Left kidney (tissue), 8 donors: ENCODE measurements at places on chromosomes 1 and 21. TPM values are rescaled to one million over a fixed set of nuclear protein-coding genes. Genes with fewer than 3 reads are reported as not detected.

Gene TCHHL1
- polyA plus RNA-seq, result not detected

Gene EPHA10
- 0.23 TPM for polyA plus RNA-seq

Gene ALX3
- not detected for polyA plus RNA-seq

Gene FMO3
- polyA plus RNA-seq, result 0.28 TPM

Gene CLEC20A
- 0.30 TPM for polyA plus RNA-seq

Gene MYBPH
- 0.18 TPM for polyA plus RNA-seq

Gene S100A5
- 1.3 TPM for polyA plus RNA-seq

Gene NAV1
- 21.6 TPM for polyA plus RNA-seq

Gene DCST2
- 2.5 TPM for polyA plus RNA-seq

Gene CLCA1
- polyA plus RNA-seq, result not detected

Gene SFT2D2
- 26.9 TPM for polyA plus RNA-seq

Gene FMO1
- polyA plus RNA-seq, result 215 TPM

Gene ANKRD65
- polyA plus RNA-seq, result 8.5 TPM

Gene OLFML2B
- polyA plus RNA-seq, result 8.5 TPM

Gene LRRIQ3
- 5.7 TPM for polyA plus RNA-seq

Gene LRRC53
- not detected for polyA plus RNA-seq

Gene FAM72B
- polyA plus RNA-seq, result 6.0 TPM

DNA sequence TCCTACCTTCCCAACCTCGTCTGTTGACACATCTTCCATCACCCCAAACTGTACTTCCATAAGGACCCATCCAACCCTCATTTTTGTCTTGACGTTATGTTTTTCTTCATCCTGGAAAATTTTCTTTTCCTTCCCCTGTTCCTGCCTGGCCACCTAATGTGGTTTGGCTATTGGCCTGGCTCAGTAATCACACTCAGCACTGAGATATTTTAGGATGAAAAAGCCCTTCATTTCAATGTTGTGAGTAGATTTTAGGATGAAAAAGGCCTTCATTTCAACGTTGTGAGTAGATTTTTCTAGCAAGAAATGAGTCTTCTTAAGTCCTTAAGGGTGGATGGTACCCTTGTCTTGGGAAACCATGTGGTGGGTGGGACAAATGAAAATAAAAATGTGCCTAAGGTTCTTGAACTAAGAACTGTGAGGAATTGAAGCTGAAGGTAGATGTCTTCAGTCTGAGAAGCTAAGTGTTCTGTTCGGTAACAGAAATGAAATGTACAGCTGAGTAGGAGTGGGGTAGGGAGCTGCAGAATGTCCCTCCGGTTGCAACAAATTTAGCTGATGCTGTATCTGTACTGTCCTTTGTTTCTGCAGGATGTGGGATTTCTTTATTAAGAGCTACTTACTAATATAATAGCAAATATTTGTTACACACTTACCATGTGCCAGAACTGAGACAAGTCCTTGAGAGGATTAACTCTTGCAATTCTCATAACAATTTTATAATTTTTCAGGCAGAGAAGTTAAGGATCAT is 36.1 kb downstream of the DNTTIP2 start:
- DNase-seq, result no peak

- no peak for DNase-seq
Observed at GRCh38 chr1:51667561-51667960, 50.7 kb downstream of the OSBPL9 start.

DNA sequence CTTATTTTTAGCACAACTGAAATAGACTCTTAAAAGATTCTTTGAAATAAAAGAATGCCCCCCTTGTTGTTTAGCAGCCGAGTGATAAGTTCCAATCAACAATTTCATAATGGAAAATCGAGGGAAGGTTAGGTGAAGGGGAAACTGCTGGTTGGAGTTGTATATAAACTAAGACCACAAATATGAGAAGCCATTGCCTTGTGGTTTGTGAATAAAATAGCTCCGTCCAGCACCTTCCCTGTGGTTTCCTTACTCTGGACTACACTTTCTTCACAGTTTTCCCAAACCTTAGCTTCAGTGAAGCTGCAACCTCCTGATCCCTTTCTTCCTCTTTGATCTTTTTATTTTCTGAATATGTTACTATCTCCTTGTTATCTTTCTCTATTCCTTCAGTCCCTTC is 6.7 kb upstream of the RAB3GAP2 start:
- no peak for DNase-seq

GRCh38 chr1:71046891-71047634 is 553 bp downstream of the PTGER3 start:
- DNase-seq, result no peak

GRCh38 chr1:115641762-115642167 is at the start of gene VANGL1:
Gene VANGL1 (plus strand): TSS chr1:115641970. CDS start chr1:115651414, 9,444 bp downstream.
- DNase-seq, result peak; percentile 59

DNA sequence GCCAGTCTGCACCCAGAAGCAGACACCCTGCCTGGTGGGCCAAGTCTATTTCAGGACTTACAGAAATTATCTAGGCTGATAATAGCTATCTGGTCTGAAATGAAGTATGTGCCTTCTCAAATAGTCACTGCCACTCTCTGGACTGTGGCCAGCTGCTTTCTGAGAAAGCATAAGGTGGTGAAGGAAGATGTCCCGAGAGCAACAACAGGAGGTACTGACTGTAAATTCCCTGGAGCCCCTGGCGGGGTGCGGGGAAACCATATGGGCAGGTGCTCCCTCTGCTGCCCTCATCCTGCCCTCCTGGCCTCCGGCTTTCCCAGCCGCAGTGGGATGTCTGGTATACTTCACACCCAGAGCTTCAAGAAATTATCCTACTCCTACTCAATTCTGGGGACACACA is 86.8 kb downstream of the TGFBR3 start:
- DNase-seq, result no peak

- DNase-seq, result peak; percentile 68
Observed at GRCh38 chr1:33443705-33444180, 12.8 kb upstream of the PHC2 start.

DNA sequence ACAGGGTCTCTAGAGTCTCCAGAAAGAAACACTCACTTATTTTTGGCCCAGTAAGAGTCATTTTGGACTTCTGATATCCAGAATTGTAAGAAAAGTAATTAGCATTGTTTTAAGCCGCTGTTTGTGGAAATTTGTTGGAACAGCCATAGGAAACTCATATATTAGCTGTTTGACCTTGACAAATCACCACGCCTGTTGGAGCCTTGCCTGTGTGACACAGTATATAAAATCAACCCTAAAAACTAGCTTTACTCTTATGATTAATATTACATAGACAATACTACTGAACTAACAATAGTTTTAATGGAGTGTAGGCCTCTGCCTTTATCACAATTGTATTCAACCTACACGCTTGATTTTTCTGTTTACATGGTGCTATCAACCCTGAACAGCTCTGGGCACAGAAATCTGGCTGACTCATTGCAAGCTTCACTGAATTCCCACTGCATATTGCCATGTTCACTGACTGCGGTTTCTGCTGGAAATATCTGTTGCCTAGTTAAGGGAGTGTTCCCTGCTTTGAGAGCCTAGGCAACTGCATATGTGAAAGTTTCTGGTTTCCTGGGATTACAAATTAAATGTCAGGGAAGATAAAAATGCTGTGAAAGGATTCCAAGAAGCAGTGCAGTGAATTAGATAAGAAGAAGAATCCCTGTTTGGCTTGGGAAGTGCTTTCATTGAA is 419.5 kb upstream of the DEPDC1 start:
- DNase-seq, result peak; percentile 53

DNA sequence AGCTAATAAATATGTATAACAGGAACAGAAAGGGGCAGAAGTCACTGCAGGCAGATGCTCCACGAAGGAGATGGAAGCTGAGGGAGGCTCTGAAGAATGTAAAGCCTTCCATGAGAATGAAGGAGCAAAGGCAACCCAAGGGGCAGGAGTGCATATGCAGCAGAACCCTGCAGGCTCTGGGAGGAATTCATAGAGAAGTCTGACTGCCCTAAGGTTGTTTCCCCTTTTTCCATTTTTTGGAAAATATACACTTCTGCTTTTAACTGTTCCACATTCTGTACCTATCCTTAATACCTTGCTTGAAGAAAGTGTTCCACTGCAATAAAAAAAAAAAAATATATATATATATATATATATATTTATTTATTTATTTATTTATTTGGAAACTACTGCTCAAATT is 69.6 kb downstream of the CD34 start:
- no peak for DNase-seq

DNA sequence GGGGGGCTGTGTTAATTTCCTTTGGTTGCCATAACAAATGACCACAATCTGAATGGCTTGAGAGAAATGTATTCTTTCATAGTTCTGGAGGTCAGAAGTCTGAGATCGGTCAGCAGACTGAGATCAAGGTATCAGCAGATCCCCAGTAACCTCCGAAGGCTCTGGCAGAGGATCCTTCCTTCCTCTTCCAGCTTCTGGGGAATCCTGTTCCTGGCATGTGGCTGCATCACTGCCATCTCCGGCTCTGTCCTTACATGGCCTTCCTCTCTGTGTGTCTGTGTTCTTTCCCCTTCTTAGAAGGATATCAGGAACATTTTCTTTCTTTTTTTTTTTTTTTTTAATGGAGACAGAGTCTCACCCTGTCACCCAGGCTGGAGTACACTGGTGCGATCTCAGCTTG is 25.8 kb downstream of the ACTL8 start:
- DNase-seq, result no peak

GRCh38 chr1:220296981-220297380 is 24.7 kb upstream of the RAB3GAP2 start:
- no peak for DNase-seq

- peak; percentile 54 for DNase-seq
Observed at GRCh38 chr21:38351961-38352521, 95.2 kb downstream of the KCNJ15 start.

DNA sequence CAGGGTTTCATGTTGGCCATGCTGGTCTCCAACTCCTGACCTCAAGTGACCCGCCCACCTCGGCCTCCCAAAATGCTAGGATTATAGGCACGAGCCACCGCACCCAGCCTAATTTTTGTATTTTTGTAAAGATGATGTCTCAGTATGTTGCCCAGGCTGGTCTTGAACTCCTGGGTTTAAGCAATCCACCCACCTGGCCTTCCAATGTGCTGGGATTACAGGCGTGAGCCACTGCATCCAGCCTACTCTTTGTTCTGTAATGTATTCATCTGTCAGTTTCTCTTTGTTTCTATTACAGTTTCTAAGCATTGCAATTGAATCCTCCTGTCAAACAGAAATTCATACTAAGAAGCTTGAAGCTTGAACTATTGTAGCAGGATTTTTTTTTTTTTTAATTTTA is 54.8 kb upstream of the RCC1 start:
- no peak for DNase-seq

- DNase-seq, result no peak
Observed at GRCh38 chr1:111719674-111720132, 19.5 kb downstream of the INKA2 start.

DNA sequence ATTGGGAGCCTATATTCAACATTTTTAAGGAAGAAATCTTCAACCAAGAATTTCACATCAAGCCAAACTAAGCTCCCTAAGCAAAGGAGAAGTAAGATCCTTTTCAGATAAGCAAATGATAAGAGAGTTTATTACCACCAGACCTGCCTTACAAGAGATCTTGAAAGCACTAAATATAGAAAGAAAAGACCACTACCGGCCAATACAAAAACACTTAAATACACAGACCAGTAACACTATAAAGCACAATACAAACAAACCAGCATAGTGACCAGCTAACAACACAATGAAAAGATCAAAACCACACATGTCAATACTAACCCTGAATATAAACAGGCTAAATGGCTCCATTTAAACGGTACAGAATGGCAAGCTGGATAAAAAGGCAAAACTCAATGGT is 165.4 kb downstream of the MRPL39 start:
- DNase-seq, result no peak

GRCh38 chr1:167935216-167936067 is 1.0 kb upstream of the DCAF6 start:
- DNase-seq, result no peak

DNA sequence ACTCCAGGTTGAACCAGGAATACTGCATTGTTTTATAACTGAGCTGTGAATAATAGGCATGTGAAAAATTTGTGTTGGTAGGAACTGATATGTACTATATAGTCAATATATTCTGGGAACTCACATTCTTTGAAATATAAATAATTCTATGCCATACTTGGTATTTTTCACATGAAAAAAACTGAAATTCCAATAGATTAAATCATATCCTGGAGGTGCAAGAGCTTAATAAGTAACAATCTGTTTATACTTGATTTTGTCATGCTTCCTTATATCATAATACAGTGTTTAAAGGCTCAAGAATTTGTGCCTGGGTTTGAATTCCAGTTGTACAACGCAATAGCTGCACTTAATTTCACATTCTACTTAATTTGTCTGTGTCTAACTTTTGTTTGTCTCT is 387.0 kb downstream of the USP25 start:
- no peak for DNase-seq

DNA sequence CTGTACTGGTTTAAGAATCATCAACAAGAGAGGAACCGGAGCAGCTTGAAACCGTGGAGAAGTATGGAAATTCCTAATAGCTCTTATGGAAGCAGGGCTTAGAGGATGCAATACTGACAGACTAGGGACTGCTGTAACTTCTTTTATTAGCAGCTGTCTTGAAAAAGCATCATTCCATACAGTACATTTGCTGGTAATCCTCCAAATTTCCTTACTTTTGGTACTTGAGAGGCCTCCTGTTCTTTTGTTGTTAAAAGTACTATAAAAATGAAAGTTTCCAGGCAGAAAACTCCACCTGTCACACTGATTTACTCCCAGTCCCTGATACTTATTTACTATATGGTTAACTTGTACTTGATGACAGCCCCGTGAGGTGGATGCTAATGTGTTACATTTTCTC is 7.7 kb downstream of the OMA1 start:
- no peak for DNase-seq

DNA sequence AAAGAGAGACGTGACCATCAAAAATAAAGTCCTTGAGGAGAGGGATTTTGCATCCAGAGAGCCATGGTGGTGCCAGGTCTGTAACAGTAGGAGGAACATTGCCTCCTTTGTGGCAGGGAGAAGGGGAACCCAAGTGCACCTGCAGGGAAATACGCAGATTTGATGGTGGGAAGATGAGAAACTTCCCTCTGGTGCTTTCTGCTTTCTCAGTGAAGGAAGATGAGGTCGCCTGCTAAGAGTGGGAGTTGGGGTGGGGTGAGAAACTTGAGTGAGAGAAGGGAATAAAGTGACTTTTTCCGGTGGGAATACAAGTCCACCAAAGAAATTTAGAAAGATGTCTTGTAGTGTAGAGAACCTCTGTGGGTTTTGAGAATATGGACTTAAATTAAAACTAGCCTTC is 9.1 kb downstream of the PLA2G4A start:
- no peak for DNase-seq

- peak; percentile 87 for DNase-seq
Observed at GRCh38 chr1:11337580-11338073, 64.6 kb downstream of the UBIAD1 start.

GRCh38 chr1:221873673-221874072 is 131.8 kb upstream of the DUSP10 start:
- DNase-seq, result no peak

GRCh38 chr1:185533596-185533995 is 200.6 kb upstream of the HMCN1 start:
- DNase-seq, result no peak

GRCh38 chr1:24892188-24893153 is 37.6 kb downstream of the RUNX3 start:
- no peak for DNase-seq

GRCh38 chr1:20715406-20715805 is 2.4 kb downstream of the KIF17 start:
- DNase-seq, result no peak

GRCh38 chr1:233636503-233636877 is 22.6 kb downstream of the KCNK1 start:
- no peak for DNase-seq

- no peak for DNase-seq
Observed at GRCh38 chr1:195933835-195934234, 674.4 kb downstream of the KCNT2 start.

- DNase-seq, result no peak
Observed at GRCh38 chr1:206676499-206676898, 8.2 kb upstream of the MAPKAPK2 start.
